ENCODE measurements at places on chromosomes 12 and 14.

DNA sequence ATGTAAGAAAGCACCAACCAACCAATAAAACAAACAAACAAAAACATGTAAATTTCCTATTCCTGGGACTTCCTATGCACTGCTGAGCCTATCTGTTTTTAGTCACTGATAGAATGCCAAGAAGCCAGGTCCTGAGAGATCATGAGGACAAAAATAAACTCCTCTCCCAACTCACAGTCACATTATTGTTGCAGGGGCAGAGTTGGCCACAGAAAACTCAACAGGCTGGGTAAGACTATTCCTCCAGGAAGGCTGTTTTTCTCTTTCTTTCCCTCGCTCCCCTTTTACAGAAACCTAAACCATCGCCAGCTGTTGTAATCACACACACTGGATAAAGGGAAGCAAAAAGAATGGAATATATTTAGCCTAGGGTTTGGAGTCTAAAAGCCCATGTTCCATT lies 55.8 kb upstream of the METAP2 start:
- DNase-seq: no peak

DNA sequence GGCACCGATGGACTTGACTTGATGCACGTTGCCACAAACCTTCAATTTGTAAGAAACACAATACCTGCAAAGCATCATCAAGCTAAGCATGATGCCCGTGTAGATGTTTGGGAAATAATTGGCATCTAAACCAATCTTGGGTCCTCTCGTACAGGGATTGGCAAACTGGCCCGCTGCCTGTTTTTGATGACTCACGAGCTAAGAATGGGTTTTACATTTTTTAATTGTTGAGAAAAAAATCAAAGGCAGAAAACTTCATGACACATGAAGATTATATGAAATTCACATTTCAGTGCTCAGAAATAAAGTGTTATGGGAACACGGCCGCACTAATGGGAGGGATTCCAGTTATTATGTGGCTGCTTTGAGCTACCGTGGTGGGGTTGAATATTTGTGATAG lies 10.9 kb downstream of the MTA1 start:
- DNase-seq: no peak

DNA sequence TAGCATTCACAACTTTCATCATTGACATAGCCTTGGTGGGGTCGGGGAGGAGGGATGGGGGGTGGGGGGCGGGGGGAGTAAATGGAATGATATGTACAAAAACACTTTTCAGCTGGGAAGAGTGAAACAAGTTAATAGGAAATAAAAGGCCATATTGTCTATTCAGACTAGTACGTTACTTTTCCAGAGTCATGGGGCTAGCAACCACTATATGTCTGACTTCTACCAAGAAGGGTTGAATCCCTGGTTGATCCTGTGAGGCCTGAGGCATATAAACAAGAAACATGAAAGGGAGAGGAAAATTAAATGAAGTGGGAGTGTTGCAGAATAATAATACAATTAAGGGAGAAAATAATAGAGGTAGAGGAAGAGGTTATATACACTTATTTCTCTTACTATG lies 225.5 kb downstream of the ERC1 start:
- DNase-seq: no peak

GRCh38 chr12:106801167-106801708 lies 26.8 kb downstream of the RIC8B start:
- DNase-seq: no peak

DNA sequence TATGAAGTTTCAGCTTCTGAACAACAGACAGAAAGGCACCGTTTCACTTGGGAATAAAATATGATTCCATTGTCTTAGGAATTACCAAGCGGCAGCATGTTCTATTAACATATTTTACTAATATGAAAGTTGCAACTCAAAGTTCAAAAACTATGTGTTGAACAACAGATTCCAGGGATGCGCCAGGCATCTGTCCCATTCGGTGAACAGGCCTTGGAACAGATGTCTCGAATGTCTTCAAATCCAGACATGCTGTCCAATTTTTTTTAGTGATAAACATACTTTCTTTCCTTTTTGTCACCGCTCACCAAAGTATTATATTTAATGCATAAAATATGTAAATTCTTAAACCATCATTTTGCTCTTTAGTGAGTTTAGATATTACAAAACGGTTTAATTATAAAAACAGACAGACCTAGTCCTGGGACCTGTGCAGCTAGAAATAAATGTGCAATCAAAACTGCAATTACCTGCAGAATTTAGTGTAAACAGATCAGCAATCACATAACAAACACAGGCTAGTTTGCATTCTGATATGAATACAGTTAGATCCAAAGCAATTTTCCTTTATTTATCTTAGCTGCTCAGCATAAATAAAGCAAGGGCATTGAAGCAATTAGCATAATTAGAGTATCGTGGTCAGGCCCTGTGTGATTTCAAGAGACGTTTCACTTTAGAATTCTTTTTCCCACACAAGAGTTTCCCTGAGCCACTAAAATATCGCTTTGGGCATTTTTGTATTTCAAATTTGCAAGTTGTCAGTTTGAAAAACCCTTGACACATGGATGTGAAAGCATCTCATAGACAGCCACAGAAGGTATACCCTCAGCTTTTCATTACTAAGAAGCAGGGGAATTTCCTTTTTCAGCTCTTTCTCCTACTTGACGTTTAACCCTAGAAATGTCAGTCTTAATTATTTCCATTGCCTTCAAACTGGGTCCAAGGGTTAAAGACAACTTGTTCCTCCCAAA lies 420.8 kb downstream of the EGLN3 start:
- DNase-seq: no peak

GRCh38 chr14:100603341-100604120 lies 16.3 kb upstream of the BEGAIN start:
- DNase-seq: no peak

- DNase-seq: no peak
Measured at GRCh38 chr12:13504074-13504473, 307.5 kb downstream of the EMP1 start.
